ENCODE measurements at places on chromosomes 13 and 19. TPM values are rescaled to one million over a fixed set of nuclear protein-coding genes. Genes with fewer than 3 reads are reported as not detected.
A peak's percentile ranks its signal among the peaks of the same experiment; 100 is the strongest.

TIMM29 gene
- 26.1 TPM for polyA plus RNA-seq

GRCh38 chr19:1261798-1262622 is 7.1 kb upstream of the CIRBP start:
- DNase-seq = no peak

- no peak for DNase-seq
These were observed 18.0 kb downstream of the CLASRP start for GRCh38 chr19:45056831-45057230.

LRRC4B gene
- 11.2 TPM for polyA plus RNA-seq

RDH8 gene
- not detected for polyA plus RNA-seq

GRCh38 chr19:40600570-40601133 is 517 bp upstream of the LTBP4 start:
- no peak for DNase-seq

OR7D4 gene
- 0.06 TPM for polyA plus RNA-seq

DNA sequence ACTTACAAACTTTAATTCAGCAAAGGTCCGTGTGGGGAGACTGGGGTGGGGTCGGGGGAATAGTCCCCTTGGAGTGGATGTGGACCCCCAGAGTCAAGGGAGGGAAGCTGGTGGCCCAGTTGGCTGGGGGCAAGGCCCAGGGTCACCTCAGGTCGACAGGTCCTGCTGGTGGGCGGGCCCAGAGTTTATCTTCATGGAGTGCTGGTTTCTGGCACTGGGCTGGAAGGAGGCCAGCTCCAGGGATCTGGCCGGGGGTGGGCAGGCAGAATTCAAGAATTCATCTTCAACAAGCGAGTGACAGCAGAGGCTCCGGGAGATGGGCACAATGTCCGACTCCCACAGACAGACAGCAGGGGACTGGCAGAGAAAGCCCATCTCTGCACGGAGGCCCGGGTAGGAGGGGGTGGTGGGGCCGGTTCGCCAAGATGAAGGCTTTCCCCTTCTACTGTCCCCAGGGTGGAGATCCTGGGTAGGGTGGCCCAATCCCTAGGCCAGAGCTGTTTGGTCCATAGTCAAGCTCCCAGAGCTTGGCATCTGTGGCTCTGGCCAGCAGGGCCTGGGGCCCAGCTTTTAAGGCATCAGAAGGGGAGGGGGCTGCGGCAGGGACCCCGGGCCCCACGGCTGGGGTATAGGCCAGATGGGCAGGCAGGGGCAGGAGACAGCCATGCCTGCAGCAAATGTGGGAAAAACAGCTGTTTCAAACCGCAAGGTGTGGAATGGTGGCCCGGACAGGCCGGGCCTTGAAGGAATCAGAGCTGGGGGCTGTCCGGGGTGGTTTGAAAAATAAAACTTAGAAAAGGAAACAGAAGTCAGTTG is 622 bp upstream of the FDX2 start:
- DNase-seq = no peak

DNA sequence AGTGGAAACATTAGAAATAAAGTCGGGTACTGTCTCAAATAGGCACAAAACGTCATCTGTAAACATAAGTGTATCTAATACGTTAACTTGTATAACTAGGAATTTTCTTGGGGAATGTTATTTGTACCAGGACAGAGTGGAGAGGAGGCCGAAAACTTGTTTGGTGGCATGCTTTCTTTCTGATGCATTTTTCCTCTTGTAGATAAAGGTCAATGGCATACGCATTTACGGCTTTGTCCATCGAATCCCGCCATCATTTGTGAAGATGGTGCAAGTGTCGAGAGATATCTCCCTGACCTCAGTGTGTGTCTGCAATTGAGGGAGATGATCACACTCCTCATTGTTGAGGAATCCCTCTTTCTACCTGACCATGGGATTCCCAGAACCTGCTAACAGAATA is 4.7 kb downstream of the LGALS13 start:
- no peak for DNase-seq

DNA sequence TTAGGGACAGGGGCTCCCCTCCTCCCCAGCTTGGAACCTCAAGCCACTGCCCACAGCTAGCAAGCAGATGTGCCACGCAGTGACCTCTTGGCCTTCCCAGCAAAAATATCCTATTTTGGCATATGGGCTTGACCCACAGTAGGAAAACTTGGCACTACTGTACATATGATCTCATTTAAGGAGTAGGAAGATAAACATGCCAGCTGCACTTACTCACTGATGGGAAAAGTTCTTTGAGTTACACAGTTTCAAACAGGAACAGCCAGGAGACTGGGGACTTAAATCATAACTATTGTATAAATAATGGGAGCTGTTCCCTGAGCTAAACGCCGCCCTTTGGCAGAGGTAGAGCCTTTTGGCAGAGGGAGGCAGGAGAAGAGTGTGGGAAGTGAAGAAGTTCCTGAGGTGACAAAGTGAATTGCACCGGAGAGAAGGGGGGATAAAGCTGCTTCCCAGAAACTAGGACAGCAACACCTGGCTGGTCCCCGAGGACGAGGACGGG is 6.1 kb downstream of the SACS start:
- DNase-seq = peak; percentile 24

DNA sequence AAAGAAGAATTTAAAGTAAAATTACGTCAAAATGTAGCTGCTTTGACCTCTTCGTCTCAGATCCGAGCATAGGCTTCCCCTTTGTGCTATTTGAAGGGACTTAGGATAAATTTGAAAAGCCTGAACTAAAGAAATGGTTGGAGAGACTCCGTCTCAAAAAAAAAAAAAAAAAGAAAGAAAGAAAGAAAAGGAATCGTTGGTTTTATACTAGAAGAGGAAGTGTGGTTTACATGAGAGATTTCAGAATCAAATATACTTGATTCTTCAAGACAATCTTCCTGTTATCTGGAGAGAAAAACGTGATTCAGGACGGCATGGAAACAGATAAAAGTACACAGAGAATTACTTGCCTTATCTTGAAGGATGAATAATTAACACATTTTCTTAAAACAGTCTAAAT is 474 bp upstream of the ZNF780B start:
- DNase-seq = no peak

- no peak for DNase-seq
These were observed 37.5 kb downstream of the RAB20 start for GRCh38 chr13:110523838-110524540.

DNA sequence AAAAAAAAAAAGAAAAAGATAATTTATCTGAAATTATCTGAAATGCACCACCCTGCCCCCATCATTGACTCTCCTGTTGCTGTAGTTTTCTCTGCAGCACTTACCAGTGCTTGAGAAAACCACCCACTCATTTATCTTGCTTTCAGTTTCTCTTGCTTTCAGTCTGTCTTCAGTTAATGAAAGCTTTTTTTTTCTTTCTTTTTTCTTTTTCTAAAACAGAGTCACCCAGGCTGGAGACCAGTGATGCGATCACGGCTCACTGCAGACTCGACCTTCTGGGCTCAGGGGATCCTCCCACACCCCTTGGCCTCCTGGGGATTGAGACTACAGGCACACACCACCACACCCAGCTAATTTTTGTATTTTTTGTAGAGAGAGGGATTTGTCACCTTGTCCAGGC is 4.3 kb upstream of the ACP5 start:
- DNase-seq = no peak

ZNF766 gene
- 17.7 TPM for polyA plus RNA-seq

DNA sequence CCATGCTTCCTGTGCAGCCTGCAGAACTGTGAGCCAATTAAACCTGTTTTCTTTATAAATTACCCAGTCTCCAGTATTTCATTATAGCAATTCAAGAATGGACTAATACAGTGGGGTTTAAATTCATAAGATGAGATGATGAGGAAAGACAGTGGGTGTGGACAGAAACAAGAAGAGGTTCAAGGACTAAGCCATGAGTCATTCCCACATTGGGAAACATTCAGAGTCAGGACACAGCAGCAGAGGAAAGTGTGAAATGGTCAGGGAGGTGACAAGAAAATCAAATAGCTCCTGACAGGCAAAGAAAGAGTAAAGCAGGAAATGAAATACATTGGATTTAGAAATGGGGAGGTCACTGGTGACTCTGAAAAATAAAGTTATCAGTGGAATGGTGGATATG is 9.1 kb downstream of the ZNF841 start:
- no peak for DNase-seq

DNA sequence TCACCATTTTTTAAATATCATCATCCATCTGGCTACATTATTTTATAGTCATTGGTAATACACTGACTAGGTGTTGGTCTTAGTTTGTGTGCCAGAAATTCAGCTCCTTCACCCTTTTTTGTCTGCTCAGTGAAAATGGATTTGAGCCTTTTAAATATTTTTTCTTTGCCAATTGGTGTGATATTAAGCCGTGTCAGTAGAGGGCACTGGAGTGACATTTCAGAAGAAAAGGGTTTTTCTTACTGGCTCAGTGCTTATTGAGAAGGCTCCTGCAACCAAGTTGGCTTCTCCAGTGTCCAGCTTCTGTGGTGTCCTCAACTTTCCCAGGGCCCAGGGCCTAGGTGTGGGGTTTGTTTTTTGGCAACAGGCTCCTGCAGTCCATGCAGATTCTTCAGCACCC is 546.6 kb downstream of the DACH1 start:
- DNase-seq = no peak

GRCh38 chr13:26469602-26470001 is 87.9 kb upstream of the WASF3 start:
- DNase-seq = no peak

AMH gene
- polyA plus RNA-seq = 2.8 TPM

- DNase-seq = no peak
These were observed 881 bp downstream of the ARHGAP33 start for GRCh38 chr19:35776102-35776788.

GRCh38 chr19:4354897-4355296 is 11.5 kb downstream of the MPND start:
- DNase-seq = no peak

CEACAM4 gene
- polyA plus RNA-seq = 0.66 TPM

SHC2 gene
- 21.0 TPM for polyA plus RNA-seq

ZNF540 gene
- 4.9 TPM for polyA plus RNA-seq

DNA sequence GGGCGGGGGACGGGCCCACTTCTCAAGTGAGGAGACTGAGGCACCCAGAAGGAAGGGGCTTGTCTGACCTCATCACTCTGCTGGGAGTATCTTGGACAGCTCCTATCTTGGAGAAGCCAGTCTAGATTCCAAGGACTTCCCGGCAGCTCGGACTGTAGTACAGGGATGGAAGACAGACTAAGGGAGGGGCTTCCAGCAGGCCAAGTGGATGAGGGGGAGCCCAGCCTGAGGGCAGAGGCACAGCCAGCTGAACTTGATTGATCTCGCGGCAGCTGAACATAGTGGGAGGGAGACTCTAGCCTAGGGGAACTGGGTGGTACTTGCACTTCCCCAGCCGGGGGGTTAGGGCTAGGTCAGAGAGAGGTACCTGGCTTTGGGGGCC is 711 bp downstream of the CILP2 start:
- no peak for DNase-seq

- no peak for DNase-seq
These were observed 581.9 kb upstream of the PRR20A start for GRCh38 chr13:56558698-56559320.

DNA sequence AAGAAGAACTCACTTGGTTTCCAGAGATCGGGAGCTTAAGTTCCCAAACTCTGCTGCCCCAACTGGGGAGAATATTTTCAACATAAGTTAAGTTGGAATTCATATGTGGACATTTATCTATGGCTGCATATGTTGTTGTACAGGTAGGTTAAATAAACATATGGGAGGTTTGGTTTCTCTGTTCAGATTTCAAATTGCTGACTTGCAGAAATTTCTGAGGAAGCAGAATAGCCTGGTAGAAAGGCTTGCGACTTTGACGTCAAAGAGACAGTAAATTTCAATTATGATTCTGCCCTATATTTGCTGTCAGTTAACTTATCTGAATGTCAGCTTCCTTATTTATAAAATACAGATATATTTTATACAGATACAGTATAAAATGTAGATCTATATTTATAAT is 40.0 kb upstream of the TPP2 start:
- DNase-seq = no peak

WASF3 gene
- 18.0 TPM for polyA plus RNA-seq

GRCh38 chr13:34263681-34264080 is 445.7 kb downstream of the RFC3 start:
- DNase-seq = no peak

MBD3 gene
- polyA plus RNA-seq = 35.7 TPM

METTL21C gene
- not detected for polyA plus RNA-seq

- no peak for DNase-seq
These were observed 381.1 kb downstream of the FGF14 start for GRCh38 chr13:102020611-102021216.

- peak; percentile 6 for DNase-seq
These were observed 126.9 kb downstream of the ITGBL1 start for GRCh38 chr13:101579281-101579802.

POU4F1 gene
- polyA plus RNA-seq = 0.15 TPM

DNA sequence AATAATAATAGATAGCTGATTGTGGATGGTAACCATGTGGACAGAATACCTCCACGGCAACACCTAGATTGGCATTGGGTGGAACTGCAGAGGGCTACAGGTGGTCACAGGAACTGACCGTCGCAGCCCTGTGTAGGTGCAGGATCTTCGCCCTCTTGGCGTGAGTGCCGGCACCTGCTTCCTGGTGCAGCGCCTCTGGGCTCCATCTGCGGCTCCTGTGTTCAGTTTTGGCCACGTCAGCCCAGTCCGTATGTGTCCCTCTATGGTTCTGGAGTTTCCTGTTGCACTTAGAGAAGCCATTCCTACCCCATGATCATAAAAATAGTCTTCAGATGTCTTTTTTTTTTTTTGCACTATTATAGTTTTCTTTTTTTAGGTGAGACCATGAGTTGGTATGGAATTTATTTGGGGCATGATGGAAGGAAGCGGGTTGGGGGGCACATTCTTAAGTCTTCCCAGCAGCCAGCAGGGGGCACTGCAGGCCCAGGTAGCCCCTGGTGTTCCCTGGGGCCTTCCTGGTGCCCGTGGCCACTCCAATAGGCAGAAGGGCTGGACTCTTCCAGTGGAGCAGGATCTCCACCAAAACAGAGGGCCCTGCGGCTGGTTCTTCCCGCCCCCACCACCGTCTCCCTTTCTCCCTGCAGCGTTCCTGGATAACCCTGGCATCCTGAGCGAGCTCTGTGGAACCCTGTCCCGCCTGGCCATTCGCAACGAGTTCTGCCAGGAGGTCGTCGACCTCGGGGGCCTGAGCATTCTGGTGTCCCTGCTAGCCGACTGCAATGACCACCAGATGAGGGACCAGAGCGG is 10.1 kb upstream of the SLC25A42 start:
- no peak for DNase-seq

All from right lung (tissue), 10 donors.